Foreskin keratinocyte (primary cell): ENCODE measurements at places on chromosomes 5 and 9.

- DNase-seq: peak; percentile 59
These were observed 19.9 kb upstream of the KCNIP1 start for GRCh38 chr5:170483701-170484458.

- DNase-seq: no peak
These were observed 1.6 kb downstream of the BSPRY start for GRCh38 chr9:113350937-113351336.

- DNase-seq: peak; percentile 86
These were observed 5.2 kb downstream of the FAT2 start for GRCh38 chr5:151585970-151586369.

DNA sequence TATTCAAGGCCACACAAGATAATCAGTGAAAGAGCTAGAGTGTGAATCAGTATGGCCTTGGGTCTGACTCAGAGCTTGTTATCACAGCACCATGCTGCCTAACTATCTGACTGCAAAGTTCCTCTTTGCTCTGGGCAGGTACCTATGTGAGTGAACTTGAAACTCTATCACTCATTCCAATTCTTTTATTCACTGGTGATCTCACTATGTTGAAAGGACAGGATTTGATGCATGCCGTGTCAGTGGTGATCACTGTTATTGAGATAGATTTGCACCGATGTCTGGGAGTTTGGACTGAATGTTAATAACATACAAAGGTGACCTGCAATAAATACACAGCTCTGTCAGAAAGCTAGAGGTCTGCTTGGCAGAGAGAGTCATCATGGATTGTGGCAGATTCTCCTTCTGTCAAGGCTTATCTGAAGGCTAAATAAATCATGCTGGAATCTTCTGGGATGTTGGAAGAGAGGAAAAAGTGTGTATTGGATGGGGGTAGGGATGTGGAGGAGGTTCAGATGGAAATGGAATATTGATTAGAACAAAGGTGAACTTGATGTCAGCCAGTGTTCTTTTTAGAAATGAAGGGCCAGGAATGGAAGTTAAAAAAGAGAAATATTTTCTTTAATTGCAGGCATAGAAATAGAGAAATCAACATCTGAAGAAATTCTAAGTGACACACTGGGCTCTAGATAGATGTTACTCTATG, 91.8 kb upstream of the TNC start:
- DNase-seq: peak; percentile 97

DNA sequence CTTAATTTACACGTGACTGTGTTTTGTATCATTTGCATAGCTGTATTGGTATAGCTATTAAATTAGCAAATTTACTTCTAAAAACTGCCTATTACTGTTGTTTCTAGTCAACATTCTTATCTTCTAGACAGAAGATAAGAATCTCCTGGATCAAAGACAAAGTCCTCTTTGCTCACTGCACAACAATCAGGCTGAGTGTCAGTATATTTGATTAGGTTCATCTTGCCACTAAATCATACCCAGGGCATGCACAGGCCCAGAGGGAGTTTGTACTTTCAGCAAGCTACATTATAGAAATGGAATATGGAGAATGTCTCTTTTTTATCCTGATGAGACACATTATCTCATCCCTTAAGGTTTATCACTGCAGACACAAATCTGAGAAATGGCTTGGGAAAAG, 579.1 kb downstream of the SLCO4C1 start:
- DNase-seq: no peak

DNA sequence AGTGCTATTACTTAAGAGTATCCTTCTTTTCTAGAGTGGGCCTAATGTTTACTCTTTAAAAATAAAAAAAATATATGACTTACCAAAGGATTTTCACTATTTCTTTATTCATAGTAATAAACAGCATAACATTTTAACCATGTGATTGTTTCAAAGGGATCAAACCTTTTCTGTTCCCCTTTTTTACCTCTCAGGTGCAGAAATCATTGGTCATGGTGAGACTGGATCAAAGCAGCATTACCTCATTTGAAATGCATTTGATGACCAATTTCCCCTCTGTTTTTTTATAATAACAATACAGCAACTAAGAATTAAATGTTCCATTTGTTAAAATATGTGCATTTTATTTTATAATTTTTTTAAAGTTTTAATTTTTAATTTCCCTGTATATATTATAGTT, 598.0 kb upstream of the RGMB start:
- DNase-seq: peak; percentile 35

- DNase-seq: no peak
These were observed 8.3 kb downstream of the HNRNPH1 start for GRCh38 chr5:179615203-179615602.

DNA sequence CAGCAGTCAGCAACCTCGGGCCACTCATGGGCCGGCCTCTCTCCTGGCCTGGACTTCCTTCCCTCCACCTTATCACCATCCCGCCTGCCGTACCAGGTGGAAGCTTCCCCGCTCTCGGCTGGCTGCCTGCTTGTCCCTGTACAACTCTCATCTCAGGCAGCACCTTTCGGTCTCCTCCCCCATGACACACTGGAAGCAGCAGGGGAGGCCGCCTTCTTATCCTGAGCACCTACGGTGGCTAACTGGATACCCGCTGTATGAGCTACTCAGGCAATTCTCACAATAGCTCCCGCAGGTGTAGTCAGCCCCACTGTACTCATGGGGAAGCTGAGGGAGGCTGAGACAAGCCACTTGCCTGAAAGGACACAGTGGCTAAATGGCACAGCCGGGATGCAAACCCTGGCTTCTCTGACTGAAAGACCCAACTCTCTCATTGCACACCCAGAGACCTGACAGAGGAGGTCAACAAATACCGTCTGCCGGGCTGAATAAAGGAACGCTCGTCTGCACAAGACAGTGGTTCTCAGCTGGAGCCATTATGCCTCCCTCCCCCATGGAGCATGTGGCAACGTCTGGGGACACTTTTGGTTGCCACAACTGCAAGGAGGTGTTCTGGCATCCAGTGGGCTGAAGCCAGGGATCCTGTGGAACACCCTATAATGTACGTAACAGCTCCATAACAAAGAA, 9.6 kb downstream of the STK10 start:
- DNase-seq: no peak

DNA sequence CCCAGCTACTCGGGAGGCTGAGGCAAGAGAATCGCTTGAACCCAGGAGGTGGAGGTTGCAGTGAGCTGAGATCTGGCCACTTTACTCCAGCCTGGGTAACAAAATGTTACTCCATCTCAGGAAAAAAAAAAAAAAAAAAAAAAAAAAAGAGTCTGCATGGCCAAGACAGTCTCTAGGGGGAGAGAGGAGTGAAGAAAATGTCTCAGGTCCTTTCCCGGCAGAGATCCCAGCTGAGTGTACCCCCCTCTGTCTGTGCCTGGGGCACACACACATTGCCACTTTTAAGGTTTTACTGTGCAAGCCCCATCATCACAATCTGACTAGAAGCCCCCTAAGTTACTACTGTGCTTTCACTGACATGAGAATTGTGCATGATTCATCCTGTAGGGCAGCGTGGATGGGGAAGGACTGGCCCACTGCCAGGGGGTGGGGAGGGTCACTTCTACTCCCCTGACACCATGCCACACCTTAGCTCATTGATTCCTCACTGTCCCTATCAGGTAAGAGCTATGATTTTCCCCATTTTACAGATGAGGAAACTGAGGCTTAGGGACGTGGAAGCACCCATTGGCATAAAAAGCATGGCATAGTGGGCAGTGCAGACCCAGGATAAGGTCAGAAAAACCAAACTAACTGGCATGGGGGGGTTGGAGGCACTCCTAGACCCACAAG, 102.3 kb upstream of the LARP1 start:
- no peak for DNase-seq

- DNase-seq: peak; percentile 4
These were observed 625.9 kb downstream of the TLE4 start for GRCh38 chr9:80197661-80198060.
